ENCODE measurements at places on chromosomes 12 and 14.

GRCh38 chr14:69204753-69205152 lies 13.5 kb downstream of the EXD2 start:
- no peak for DNase-seq

DNA sequence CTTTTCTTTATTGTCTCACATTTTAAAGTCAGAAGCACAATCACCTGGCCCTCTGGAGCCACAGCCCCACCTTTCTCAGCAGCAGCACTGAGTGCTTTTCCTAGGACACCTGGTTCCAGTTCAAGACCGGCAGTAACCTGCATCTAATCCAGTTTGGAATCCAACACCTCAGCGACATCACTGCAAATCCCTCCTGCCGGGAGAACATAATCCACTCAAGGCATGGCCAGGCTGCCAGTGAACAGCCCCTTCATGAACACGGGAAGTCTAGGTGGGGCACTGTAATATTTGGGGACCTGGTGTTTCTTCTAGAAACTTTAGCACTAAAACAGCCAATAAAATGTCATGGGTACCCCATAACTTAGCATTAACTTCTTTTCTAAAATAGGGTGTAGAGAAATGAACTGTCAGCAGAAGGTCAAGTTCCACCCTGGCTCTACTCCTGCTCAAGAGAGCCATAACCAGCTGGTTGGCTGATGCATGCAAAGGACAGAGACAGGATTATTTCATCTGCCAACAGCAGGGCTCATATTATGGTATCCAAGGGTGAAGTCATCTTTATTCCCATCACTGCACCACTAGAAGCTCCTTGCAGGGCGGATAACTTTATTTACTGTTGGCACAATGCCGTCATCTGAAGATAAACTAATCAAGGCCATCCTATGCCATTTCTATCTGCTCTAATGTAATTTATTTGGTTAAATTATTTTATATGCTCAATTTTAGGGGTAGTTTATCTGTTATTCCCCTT lies 76.7 kb downstream of the TTC7B start:
- DNase-seq: no peak

GRCh38 chr12:109833307-109834189 lies at the start of gene TRPV4:
Gene TRPV4 (minus strand): TSS chr12:109833398. CDS start chr12:109814796, 18,602 bp downstream.
- no peak for DNase-seq

DNA sequence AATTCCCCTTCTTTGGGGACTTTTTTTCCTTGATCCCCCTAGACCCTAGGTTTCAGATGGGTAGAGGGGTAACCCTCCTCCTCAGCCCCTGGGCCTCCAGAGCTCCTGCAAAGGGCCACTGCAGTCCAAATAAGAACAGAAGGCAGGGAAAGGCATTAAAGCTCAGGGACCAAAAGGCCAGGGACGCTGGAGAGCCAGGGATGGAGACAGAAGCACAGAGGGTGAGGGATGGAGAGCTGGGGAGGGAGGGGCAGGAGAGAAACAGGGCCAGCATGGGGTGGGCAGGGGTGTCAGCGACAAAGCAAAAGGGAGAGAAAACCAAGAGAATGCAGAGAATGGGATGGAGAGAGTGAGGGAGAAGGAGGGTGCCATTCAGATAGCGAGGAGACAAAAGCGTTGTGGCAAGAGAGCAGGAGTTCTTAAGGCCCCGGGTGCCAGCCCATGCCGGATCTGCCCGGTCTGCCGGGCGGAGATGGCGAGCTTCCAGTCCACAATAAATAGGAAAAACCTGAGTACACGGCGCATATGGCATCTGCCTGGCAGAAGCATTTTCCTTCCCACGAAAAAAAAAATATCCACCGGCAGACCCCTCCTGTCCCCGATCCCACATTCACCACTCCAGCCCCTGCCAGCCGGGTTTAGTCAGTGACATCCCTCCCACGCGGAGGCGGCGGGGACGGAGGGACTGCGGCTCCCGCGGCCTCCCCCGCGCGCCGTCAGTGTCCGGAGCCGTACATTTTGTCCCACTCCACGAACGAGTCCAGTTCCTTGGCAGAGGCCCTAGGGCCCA lies 28.6 kb downstream of the FIGNL2 start:
- peak; percentile 45 for DNase-seq

GRCh38 chr12:128783129-128783574 lies 40.6 kb downstream of the SLC15A4 start:
- DNase-seq: no peak

DNA sequence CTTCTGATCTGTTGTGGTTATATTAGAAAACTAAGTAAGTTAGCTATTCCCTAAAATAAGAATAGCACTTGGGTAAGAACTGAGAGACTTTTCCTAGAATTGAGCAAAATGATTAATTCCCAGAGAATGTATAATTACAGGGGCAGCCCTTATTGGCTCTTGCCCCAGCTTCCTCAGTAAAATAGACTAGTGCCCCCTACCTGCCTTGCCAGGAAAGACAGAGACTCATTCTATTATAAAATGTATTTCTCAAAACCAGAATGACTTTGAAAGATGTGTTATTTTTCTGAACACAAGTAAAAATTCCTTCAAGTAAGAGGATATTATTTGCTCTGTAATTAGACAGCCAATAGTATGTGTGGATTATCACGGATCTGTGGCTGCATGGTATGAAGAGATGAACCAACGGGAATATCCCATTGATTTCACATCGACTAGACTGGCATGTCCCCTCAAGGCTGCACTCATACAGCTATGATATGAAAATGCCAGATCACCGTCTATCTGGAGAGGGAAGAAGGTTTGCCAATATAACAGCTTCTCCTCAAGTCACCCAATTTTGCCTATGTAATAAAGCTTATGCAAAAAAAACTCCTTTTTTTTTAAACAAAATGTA lies 7.4 kb upstream of the GLRX5 start:
- DNase-seq: peak; percentile 55

- no peak for DNase-seq
Measured at GRCh38 chr14:97723351-97723750, 926.2 kb downstream of the VRK1 start.

- peak; percentile 49 for DNase-seq
Measured at GRCh38 chr14:53306267-53306721, 153.2 kb upstream of the DDHD1 start.

DNA sequence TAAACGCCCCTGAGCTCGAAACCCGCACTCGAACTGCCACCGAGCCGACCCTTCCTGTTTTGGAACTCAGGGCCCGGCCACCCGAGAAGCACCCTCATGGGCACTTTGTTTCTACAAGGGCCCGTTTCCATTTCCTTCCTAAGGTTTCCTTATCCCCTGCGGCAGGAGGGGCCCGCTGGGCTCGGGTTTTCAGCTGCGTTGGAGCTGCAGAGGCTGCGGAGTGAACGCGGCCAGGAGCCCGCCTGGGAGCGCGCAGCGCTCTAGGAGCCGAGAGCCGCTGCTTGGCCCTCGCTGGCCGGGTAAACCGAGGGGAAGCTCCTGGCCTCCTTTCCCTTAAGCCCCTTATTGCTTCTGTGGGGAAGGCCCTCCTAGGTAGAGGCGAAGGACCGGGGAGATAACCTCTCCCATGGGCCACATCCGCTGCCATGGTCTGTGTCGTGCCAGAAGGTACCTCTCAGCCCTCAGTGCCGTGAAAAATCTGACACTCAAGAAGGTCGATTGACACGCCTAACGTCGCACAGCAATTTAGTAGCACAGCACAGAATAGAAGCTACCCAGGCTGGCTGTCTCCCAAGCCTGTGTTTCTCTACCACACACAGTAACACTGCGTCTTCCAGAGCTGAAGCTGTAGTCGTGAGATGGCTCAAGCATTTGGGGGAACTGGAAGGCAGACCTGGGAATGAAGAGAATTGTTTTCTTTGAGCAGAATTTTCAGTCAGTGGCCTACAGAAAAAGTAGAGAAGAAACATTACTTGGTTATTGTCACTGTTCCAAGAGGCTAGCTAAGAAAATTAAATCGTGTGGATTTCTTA lies 12.9 kb upstream of the CALM1 start:
- peak; percentile 66 for DNase-seq

GRCh38 chr12:30308010-30308717 lies 387.5 kb downstream of the IPO8 start:
- no peak for DNase-seq

DNA sequence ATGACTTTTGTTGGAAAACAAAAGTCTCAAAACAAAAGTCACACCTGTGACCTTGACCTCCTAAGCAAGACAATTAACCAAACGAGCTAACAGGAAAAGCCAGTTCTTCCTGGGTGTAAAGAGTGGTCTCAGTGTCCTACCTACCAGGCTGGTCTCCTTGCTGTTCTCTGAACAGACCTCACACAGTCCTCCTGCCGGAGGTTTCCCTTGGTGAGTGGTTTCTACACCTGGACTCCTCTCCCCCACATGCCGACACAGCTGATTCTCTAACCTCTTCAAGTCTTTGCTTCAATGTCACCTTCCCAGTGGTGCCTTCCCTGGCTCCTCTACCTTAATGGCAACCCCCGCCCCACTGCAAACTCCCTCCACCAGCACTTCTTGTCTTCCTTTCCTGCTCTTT lies 238.6 kb downstream of the ZFP36L1 start:
- DNase-seq: no peak

DNA sequence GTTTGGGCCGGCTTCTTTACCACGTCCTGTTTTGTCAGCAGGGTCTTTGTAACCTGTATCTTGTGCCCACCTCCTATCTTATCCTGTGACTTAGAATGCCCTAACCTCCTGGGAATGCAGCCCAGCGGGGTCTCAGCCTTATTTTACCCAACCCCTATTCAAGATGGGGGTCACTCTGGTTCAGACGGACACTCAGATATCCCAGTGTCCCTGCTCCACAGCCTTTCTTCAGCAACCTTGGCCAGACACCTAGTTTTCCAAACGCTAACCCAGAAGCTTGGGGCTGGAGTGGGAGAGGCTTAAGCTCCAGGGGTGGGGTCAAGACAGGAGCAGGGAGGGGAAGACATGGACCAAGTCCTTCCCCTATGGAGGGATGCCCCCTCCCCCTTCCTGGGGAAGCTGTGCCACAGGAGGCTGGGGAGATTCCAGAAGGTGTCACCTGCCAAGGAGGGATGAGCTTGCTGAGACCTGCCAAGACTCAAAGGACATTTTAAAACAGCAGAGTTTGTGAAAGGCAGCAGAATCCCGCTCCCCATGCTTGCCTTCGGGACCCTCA lies 62.2 kb downstream of the RIN3 start:
- DNase-seq: no peak

DNA sequence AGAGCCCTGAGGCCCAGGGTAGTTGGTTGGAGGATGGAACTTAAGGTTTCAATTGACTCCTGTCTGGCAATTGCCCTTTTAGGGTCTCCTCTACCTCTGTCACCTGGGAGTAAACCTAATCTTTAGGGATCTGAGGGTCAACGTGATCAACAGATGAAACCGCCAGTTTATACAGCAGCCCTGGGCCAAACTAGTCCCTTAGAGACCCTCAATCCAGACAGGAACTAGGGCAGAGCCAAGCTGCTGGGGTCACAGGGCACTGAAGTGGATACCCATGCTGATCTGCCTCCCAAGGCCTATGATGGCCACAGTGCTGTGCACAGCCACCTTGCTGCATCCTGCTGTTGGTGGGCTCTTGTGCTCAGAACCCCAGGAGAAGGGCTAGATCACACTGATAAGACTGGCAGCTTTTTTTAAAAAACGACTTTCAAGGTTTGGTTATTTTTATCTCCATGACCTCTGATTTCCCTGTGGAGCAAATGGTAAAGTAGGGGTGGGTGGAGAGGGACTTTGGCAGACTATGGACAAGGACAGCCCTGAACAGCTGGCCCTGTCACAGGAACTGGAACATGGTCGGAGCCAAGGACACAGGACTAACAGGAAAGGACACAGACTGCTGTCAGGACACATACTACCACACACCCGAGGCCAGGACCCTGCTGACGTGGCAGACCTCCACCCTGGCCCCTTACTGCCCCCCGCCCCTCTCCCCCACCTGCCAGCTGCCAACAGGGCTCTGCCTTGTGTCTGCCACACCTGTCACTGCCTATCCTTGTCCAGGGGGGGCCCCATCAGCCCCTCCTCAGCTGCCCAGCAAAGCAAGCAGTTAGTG lies 474 bp downstream of the FITM1 start:
- DNase-seq: no peak

DNA sequence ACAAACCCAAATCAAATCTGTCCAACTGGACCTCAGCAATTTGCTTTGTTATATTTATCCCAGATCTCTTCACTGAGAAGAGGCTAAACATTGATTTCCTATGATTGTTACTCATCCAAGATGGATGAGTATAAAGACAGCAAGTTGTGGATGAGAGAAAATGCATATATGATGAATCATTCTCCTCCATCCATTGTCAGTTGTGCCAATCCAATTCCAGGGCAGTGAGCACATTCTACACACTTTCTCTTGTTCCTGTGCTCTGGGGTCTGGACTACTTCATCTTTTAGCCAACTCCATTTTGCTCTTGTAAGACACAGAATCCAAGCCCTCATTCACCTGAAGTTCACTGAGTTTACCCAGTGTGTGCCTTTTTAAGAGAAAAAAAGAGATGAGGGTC lies 105.7 kb downstream of the GCH1 start:
- DNase-seq: no peak

DNA sequence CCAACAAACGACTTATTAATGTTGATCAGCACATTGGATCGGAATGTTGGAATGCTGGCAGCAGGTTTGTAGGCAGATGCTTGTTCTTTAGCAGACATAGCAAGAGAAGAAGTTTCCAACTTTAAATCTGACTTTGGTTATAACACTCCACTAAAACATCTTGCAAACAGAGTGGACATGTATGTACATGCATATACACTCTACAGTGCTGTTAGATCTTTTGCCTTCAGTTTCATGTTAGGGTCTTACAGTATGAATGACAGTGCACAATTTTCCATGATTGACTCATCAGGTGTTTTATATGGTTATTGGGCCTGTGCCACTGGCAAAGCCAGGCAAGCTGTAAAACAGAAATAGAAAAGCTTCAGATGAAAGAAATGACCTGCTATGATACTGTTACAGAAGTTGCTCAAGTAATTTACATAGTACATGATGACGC lies 14.3 kb upstream of the DHRS7 start:
- no peak for DNase-seq

DNA sequence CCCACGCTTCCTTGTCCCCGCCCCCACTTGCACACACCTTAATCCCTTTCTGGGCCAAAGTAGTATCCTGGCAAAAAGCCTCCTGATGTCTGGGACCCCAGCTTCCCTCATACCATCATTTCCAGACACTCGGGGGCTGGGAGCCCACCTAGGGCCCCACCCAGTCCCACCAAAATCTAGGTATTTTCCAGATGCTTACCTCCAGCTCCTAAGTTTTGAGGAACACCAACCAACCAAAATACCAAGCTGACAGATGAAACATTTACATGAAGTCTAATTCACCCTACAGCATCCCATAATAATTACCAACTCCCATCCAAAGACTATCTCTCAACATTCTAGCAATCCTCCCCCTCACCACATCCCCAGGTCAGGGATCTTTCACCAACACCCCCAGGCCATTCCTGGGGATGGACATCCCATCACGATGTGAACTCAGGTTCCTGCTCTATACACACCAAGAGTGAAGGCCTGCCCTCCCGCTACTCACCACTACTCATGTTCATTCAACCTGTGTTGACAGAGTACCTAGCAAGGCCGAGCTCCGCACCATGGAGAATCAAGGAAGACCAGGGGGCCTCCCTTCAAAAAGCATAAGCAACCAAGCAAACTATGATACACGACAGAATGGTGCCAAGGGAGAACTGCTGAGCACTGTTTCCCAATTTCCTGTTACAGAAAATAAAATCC lies 1.6 kb upstream of the CHD4 start:
- DNase-seq: peak; percentile 74

Data from SW480 (cell line).